Activated T-helper 17 cell treated with anti-CD3 and anti-CD28 coated beads, Interleukin-2, amount 50 U/mL, for 72 hours (primary cell): ENCODE measurements at places on chromosomes 4 and X.
A peak's percentile ranks its signal among the peaks of the same experiment; 100 is the strongest.

DNA sequence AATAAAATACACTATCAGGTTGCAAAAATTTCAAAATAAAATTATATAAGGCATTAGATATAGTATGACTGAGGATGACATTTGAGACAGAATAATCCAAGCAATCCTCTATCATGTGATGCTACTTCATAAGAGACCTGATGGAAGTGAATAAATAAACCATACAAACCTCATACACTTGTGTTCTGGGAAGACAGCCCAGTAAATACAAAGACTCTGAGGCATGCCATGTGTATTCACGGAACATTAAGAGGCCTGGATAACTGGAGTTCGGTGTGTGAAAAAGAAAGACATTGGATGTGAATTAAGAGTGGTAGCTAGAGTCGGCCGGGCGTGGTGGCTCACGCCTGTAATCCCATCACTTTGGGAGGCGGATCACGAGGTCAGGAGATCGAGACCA lies 364.2 kb downstream of the ADAM29 start:
- ATAC-seq = no peak

GRCh38 chrX:9184211-9184610 lies 150.3 kb upstream of the FAM9B start:
- ATAC-seq = no peak

GRCh38 chr4:71095545-71095944 lies 102.1 kb downstream of the DCK start:
- ATAC-seq = peak; percentile 48

GRCh38 chr4:117691572-117692351 lies 342.5 kb upstream of the NDST3 start:
- no peak for ATAC-seq
